ENCODE measurements at places on chromosomes 16 and 17.

GRCh38 chr17:40932608-40933007, 4.8 kb downstream of the KRT23 start:
- DNase-seq, result no peak
- H3K4me1 ChIP-seq, result no peaks in the 10 kb centered on the region
- H3K27ac ChIP-seq, result no peak overlapping the region
- no peak overlapping the region for H3K4me3 ChIP-seq
- H3K27me3 ChIP-seq, result no peaks in the 10 kb centered on the region

DNA sequence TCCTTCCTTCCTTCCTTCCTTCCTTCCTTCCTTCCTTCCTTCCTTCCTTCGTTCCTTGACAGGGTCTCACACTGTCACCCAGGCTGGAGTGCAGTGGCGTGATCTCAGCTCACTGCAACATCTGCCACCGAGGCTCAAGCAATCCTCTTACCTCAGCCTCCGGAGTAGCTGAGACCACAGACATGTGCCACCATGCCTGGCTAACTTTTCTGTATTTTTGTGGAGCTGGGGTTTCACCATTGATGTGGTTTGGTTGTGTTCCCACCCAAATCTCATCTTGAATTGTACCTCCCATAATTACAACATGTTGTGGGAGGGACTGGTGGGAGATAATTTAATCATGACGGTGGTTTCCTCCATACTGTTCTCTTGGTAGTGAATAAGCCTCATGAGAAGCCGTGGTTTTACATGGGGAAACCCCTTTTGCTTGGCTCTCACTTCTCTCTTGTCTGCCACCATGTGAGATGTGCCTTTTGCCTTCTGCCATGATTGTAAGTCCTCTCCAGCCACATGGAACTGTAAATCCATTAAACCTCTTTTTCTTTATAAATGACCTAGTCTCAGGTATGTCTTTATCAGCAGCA, 90.3 kb upstream of the MPHOSPH6 start:
- H3K27me3 ChIP-seq, result no peaks in the 10 kb centered on the region
- no peaks in the 10 kb centered on the region for H3K36me3 ChIP-seq
- H3K4me1 ChIP-seq, result no peaks in the 10 kb centered on the region
- DNase-seq, result no peak
- no peak overlapping the region for H3K27ac ChIP-seq
- H3K4me3 ChIP-seq, result no peak overlapping the region

- H3K27me3 ChIP-seq, result no peaks in the 10 kb centered on the region
- H3K4me3 ChIP-seq, result no peak overlapping the region
- H3K36me3 ChIP-seq, result no peaks in the 10 kb centered on the region
- DNase-seq, result no peak
- H3K27ac ChIP-seq, result no peak overlapping the region
Measured at GRCh38 chr16:6125483-6126259, 1028.1 kb upstream of the EEF2KMT start.

DNA sequence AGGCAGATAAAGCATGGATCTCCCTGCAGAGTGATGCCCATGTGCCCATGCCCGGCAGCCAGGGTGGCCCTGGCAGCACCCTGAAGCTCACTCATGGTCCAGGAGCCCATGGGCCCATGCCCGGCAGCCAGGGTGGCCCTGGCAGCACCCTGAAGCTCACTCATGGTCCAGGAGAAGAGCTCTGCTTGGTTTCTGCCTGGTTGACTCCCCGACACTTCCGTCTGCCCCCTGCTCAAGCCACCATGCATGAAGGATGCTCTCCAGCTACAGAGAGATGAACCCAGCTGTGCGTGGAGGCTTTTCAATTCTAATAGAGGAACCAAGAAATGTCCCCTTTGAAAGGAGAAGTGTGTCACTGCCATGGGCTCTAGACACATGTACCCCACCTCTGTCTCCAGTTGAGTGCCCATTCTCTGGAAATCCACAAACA, 8.7 kb downstream of the CCL17 start:
- peaks cover 23% of the 10 kb centered on the region for H3K4me1 ChIP-seq
- no peak overlapping the region for H3K4me3 ChIP-seq
- DNase-seq, result no peak
- H3K36me3 ChIP-seq, result no peaks in the 10 kb centered on the region
- H3K27ac ChIP-seq, result no peak overlapping the region

DNA sequence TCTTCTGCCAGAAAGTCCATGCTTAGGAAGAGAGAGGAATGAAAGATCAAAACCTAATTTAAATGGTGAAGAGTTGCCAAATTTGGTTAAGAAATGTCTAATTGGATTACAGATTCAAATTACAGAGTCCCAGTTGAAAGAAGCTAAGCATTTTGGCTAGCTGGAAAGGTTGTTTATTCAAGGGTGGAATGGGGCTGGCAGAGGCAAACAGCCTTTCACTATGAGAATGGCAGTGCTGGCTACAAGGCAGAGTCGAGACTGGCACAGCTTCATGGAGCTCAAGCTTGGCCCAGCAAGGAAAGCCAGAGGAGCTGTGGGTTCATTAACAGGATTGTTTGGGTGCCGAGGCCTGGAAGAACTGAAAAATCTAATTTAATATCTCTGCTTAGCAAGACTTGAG, 13.6 kb downstream of the MAP3K3 start:
- H3K4me3 ChIP-seq, result no peak overlapping the region
- no peak overlapping the region for H3K27ac ChIP-seq
- no peak for DNase-seq
- H3K36me3 ChIP-seq, result no peaks in the 10 kb centered on the region

- H3K27me3 ChIP-seq, result no peaks in the 10 kb centered on the region
- DNase-seq, result no peak
- H3K4me1 ChIP-seq, result peaks cover 48% of the 10 kb centered on the region
- peak overlapping the region; percentile 52 for H3K27ac ChIP-seq
- H3K36me3 ChIP-seq, result peaks cover 43% of the 10 kb centered on the region
Measured at GRCh38 chr16:24776501-24777220, 47.2 kb downstream of the TNRC6A start.

- DNase-seq, result no peak
- H3K27me3 ChIP-seq, result no peaks in the 10 kb centered on the region
- H3K36me3 ChIP-seq, result no peaks in the 10 kb centered on the region
- H3K4me1 ChIP-seq, result no peaks in the 10 kb centered on the region
- no peak overlapping the region for H3K27ac ChIP-seq
Measured at GRCh38 chr16:69784586-69784985, 22.5 kb downstream of the WWP2 start.

GRCh38 chr16:1500465-1501150, 7.4 kb downstream of the TELO2 start:
- no peak for DNase-seq
- H3K27ac ChIP-seq, result no peak overlapping the region
- H3K27me3 ChIP-seq, result no peaks in the 10 kb centered on the region
- peaks cover 79% of the 10 kb centered on the region for H3K36me3 ChIP-seq

DNA sequence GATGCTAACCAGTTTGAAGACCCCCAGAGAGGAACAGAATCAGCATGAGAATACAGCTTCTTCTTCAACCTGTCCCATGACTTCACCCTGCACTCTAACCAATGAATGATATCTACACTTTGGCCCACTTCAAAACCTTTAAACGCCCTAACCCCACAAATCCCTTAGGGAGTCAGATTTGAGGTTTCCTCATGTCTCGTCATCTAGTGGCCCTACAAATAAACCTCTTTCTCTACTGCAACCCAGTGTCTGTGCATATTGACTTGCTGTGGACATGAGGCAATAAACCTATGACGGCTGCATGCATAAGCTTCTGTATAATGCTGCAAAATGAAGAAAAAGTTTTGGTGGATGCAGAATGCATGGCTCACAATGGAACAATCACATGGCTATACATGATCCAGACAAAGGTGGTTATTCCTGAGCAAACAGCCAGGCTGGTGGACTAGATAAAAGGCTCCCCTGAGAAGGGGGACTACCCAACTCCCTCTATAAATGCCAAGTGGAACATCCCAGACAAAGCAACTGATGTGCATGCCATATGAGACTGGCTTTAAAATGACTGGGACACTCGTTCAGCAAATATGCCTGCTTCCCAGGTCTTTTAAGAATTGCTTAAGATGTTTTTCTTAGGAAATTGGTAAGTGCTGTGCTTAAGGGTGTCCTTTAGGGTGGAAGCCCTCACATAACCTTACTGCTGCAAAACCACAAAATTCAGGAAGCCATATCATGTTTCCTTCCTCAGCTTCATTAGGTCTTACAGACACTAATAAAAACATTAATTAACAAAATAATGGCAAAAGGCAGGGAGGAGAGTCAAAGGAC, 12.2 kb downstream of the N4BP1 start:
- no peak overlapping the region for H3K27ac ChIP-seq
- H3K36me3 ChIP-seq, result no peaks in the 10 kb centered on the region
- DNase-seq, result no peak
- H3K4me3 ChIP-seq, result no peak overlapping the region

DNA sequence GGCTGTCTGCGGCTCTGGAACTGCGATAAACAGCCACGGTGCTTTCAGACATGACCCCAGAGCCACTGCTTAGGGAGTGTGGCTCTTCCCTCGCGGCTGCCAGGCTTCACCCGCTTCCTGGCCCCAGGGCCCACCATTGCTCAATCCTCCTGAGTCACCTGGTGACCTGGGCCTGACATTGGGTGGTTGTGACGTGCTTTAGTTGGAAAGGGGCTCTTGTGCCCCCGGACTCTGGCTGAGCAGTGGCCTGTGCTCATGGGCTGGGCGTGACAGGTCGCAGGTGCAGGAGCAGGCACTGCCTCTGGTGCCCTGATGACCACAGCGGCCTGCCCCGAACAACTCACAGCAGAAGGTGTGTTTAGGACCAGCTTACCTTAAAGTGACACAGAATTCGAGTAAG, 8.6 kb upstream of the NUDT16L1 start:
- no peaks in the 10 kb centered on the region for H3K36me3 ChIP-seq
- no peak for DNase-seq
- no peaks in the 10 kb centered on the region for H3K27me3 ChIP-seq
- H3K27ac ChIP-seq, result no peak overlapping the region
- H3K4me3 ChIP-seq, result no peak overlapping the region
- peaks cover 16% of the 10 kb centered on the region for H3K4me1 ChIP-seq

GRCh38 chr17:51371732-51372151, 111.4 kb downstream of the UTP18 start:
- H3K36me3 ChIP-seq, result no peaks in the 10 kb centered on the region
- no peak overlapping the region for H3K27ac ChIP-seq
- no peak overlapping the region for H3K4me3 ChIP-seq
- H3K4me1 ChIP-seq, result no peaks in the 10 kb centered on the region
- H3K27me3 ChIP-seq, result no peaks in the 10 kb centered on the region

- no peak overlapping the region for H3K27ac ChIP-seq
- no peaks in the 10 kb centered on the region for H3K36me3 ChIP-seq
- H3K4me1 ChIP-seq, result no peaks in the 10 kb centered on the region
- H3K27me3 ChIP-seq, result no peaks in the 10 kb centered on the region
Measured at GRCh38 chr17:50976951-50977472, 110.9 kb upstream of the TOB1 start.

GRCh38 chr17:3318336-3318735, 20.2 kb upstream of the OR3A1 start:
- no peak overlapping the region for H3K4me3 ChIP-seq
- DNase-seq, result no peak
- no peaks in the 10 kb centered on the region for H3K27me3 ChIP-seq
- H3K4me1 ChIP-seq, result no peaks in the 10 kb centered on the region

- H3K36me3 ChIP-seq, result no peaks in the 10 kb centered on the region
- peaks cover 24% of the 10 kb centered on the region for H3K4me1 ChIP-seq
- no peak overlapping the region for H3K4me3 ChIP-seq
- no peak overlapping the region for H3K27ac ChIP-seq
Measured at GRCh38 chr17:55757659-55758058, 6.8 kb downstream of the PCTP start.

DNA sequence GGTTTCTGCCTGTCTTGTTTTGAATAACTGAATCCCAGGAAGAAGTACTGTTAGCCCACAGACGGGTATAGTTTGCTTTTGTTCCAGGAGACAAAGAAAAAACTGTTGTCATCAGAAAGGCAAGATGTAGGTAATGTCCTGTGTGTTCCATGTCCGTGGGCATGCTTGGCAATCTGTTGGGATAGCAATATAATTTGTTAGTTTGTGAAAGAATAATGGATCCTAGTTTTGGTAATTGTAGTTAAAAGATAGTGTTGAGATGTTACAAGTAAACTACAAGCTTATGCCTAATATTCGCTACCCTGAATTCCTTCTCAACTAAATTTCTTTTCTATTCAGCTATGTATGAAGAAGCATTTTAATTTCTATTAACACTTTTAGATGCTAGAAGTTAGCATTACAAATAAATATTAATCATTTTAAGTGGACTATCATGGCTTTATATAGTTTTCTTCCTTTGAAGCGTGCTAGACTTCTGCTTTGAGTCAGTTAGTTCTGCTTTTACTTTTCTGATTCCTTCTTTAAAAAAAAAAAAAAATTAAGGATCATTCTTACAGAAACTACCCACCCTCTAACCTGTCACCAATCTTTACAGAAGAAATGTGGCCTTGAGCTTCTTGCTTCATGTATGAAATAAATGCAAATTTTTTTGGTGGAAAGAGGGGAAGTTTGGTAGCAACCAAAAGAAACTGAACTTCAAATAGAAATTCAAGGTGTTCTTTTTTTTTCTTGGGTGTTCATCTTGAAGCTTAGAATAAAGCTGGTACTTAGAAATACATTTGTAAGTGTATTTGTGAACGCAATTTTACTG, 2.4 kb downstream of the EVI2A start:
- H3K36me3 ChIP-seq, result no peaks in the 10 kb centered on the region
- DNase-seq, result no peak
- peak overlapping the region; percentile 10 for H3K4me3 ChIP-seq
- no peaks in the 10 kb centered on the region for H3K27me3 ChIP-seq

- DNase-seq, result no peak
- H3K27ac ChIP-seq, result no peak overlapping the region
- no peaks in the 10 kb centered on the region for H3K27me3 ChIP-seq
- H3K4me1 ChIP-seq, result no peaks in the 10 kb centered on the region
- H3K4me3 ChIP-seq, result no peak overlapping the region
Measured at GRCh38 chr17:67013891-67014290, 30.5 kb upstream of the CACNG1 start.

- no peaks in the 10 kb centered on the region for H3K36me3 ChIP-seq
- H3K27ac ChIP-seq, result peak overlapping the region; percentile 4
- H3K4me1 ChIP-seq, result no peaks in the 10 kb centered on the region
Measured at GRCh38 chr16:73166441-73166851, 118.5 kb upstream of the ZFHX3 start.

- H3K4me3 ChIP-seq, result no peak overlapping the region
- no peaks in the 10 kb centered on the region for H3K36me3 ChIP-seq
- no peaks in the 10 kb centered on the region for H3K4me1 ChIP-seq
- no peak overlapping the region for H3K27ac ChIP-seq
- H3K27me3 ChIP-seq, result no peaks in the 10 kb centered on the region
Measured at GRCh38 chr16:6081320-6081976, 983.9 kb upstream of the EEF2KMT start.

DNA sequence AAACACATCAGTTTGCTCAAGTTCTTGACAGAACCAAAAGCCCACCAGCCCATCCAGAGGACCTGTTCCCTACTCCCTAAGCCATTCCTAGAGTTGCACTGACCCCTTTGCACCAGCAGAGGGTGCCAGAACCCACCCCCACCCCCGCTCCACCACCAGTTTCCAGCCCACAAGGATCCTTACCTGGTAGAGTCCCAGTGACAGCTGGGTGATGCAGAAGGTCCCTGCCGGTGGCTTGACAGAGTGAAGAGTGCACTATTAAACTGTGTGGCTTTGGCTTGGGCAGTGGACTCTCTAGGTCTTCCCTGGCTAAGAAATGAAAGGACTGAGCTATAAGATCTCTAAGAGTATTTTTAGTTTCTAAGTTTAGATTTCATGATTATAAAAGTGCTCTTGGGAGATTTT, 73.3 kb upstream of the MTMR4 start:
- no peak overlapping the region for H3K27ac ChIP-seq
- no peaks in the 10 kb centered on the region for H3K36me3 ChIP-seq
- no peaks in the 10 kb centered on the region for H3K4me1 ChIP-seq

- DNase-seq, result no peak
- peak overlapping the region; percentile 98 for H3K27ac ChIP-seq
- no peaks in the 10 kb centered on the region for H3K36me3 ChIP-seq
- H3K27me3 ChIP-seq, result no peaks in the 10 kb centered on the region
- peaks cover 100% of the 10 kb centered on the region for H3K4me1 ChIP-seq
Measured at GRCh38 chr16:70692130-70692872, 6.4 kb upstream of the MTSS2 start.

All from vagina (tissue), 2 donors.